ENCODE measurements at places on chromosomes 3 and 15. TPM values are rescaled to one million over a fixed set of nuclear protein-coding genes. Genes with fewer than 3 reads are reported as not detected.

SLITRK3 gene
- not detected for total RNA-seq

CSPG5 gene
- 0.16 TPM for total RNA-seq

- DNase-seq: no peak
Observed at GRCh38 chr3:126348308-126348920, 8.8 kb downstream of the KLF15 start.

ASB14 gene
- total RNA-seq: not detected

DNA sequence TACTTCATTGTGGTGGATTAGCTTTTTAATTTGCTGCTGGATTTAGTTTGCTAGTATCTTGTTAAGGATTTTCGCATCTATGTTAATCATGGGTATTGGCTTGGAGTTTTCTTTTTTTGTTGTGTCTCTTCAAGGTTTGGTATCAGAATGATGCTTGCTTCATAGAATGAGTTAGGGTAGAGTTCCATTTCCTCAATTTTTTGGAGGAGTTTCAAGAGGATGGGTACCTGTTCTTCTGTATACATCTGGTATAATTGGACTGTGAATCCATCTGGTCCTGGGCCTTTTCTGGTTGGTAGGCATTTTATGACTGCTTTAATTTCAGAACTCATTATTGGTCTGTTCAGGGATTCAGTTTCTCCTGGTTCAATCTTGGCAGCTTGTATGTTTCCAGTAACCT, 335.6 kb downstream of the EDEM1 start:
- no peak for DNase-seq

DNA sequence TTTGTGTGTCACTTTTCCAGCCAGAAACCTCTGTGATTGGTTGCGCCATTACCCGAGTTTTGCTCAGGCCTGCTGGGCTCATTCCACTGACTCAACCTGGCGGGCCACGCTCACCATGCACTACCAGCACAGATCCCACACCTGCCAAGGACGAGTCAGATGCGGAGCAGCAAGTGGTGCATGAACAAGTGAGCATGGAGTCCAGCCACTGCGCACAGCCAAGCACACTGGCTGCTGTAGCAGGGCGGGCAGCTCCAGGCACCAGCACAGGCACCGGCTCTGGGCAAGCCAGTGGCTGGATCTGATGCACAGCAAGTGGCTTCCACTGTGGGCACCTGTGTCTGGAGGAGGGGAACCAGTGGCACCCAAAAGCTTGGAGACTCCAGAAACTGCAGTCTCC, 110.4 kb downstream of the CBLB start:
- DNase-seq: no peak

GRCh38 chr3:153137626-153138025, 24.4 kb upstream of the RAP2B start:
- no peak for DNase-seq
